ENCODE measurements at places on chromosomes 3 and 15.

DNA sequence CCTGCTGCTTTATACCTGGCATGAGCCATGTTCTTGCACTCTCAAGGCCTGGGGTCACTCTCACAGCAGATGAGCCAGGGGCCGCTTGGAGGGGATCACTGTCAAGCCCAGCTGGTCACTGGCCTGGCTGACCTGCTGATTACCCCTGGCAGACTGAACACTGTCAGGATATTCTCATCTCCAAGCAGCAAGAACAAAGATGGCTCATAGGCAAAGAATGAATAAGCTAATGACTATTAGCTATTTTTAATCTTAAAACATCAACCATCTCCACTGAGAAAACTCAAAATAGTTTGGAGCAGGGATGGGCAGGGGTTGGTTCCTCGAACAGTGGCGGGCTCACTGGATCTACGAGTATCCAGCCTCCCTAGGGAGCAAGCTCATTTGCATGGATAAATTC lies 64.4 kb upstream of the ACAN start:
- DNase-seq, result no peak

DNA sequence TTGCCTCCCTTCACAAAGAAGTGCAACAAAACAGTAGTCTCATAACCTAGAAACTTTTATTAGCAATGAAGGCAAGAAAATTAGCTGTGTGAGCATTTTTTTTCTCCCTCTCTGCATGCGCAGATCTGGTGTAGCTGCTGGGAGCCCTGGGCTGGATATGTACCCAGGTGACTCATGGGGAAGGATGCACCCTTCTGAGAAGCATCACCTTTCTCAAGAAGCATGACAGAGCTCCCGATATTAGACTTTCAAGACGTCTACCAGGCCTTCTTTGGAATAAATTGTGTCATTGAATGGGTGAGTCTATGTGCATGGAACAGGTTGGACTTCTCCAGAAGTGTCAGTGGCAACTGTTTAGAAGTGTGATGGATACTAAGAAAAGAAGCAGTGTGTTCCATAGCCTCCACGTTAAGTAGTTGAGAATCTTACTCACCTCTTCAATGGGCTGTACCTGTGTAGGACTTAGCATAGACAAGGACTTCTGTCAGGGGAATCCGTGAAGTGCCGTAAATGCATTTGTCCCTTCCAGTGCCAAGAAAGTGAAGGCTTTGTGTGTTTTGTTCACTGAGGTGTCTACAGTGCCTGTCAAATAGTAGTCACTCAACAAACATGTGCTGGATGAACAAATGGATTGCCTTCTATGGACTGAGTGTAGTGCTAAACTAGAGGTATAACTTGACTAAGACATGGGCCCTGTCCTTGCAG lies 47.7 kb upstream of the RASGRP1 start:
- DNase-seq, result no peak

DNA sequence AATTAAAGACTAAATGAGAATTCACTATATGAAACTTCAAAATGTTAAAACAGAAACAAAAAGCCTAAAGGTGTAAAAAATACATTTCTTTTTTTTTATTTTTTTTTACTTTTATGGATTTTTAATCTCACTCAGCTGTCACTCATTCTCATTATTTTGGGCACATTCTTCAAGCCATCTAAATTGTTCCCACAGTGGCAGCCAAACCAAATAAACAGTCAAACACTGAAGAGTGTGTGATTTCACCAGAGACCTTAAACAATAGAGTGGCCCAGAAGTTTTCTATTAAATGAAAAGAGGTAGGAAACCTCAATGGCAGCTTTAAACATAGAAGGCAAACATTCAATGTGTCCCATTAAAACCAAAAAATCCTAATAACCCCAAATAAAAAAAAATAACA lies 616.1 kb downstream of the OTOL1 start:
- no peak for DNase-seq

GRCh38 chr3:138407236-138407907 lies 27.0 kb upstream of the ESYT3 start:
- no peak for DNase-seq

- no peak for DNase-seq
These were observed 111.2 kb downstream of the ETFA start for GRCh38 chr15:76200083-76200465.

DNA sequence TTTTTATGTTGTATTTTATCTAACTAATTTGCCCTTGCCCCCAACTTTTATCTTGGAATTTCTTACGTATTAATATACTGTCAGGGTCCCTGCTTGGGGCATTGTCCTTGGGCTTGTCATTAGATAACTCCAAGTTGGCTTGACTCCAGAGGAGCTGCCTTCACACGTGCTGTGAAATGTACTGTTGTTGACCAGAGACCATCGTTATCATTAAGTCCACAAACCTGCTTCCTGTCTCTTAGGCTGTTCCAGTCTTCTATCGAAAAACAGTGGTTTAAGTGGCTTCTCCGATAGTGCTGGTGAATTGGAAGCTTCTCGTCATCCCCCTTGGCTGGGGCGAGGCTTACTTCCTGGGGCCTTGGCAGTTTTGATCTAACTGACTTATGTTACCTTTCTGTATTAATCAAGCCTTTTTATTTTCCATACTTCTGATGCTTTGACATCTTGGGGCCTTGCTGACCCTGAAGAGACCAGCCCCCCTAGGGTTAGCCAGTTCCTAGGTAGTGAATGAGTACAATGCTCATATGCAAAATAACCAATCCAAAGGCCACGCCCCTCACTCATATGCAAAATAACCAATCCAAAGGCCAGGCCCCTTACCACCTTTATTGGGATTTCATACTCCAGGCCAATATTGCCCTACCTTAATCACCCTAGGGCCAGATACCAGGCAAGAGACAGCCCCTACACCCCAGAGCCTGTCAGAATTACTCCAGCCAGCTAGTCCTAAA lies 164.5 kb downstream of the IGF1R start:
- DNase-seq, result no peak

DNA sequence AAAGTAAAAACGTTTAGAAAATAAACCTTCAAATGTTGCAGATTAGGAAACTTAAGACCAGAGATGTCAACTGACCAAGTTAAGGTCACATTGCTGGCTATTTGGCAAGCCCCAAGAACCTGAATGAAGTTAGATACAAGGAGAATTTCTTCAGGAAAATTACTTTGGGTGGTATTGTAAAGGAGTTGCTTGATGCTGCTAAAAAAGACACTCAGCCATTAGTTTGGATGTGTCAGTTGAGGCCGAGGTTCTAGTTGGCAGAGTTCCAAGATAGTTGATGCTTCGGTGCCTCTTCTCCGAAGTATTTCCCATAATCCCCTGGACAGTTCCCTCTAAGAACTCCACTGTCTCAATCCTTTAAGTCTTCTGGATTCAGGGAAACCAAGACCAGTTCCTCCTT lies 24.3 kb downstream of the SIAH2 start:
- DNase-seq, result no peak

GRCh38 chr15:78321041-78321570 lies 19.0 kb upstream of the CRABP1 start:
- no peak for DNase-seq

DNA sequence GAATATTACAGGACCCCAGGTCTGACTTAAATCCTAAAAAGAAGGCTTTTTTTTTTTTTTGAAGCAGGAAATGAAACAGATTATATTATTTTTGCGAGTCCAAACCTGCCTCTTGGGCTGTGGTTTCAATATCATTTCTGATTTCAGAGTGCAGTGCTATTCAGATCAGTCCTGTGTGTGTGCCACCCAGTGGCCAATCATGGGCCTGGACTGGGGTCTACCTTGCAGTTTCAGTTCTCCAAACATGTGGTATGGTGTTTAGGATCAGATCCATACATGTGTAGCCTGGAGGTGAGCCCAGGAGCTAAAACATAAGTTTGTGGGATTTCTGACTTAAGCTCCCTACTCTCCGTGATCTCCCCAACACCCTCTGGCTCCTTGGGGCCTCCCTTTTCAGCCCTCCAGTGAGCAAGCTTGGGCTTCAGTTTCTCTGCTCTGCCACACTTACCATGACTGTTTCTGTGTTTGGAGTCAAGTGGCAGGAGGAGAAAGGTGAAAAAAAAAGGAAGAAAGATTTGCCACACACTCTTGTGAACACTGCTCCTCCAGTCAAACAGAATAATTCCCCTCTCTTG lies 12.1 kb upstream of the THSD4 start:
- no peak for DNase-seq

GRCh38 chr3:49300595-49300994 lies 23.6 kb upstream of the C3orf62 start:
- DNase-seq, result no peak

DNA sequence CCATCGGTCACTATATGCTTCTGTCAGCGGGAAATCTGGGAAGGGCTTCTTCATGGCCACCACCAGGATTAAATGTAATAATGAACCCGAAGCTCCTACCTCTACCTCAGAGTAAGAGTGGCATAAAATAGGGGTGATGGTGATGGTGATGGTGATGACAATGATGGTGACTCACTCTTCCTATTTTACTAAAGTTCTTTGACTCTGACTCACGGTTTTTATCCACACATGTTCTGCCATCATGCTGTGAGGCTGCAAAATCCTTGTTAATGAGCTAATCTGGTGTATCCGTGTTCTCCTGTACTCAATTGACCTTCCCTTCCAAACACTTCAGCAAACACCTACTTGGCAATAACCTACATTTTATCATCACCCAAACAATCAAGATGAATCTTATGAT lies 18.3 kb upstream of the FOXP1 start:
- DNase-seq, result no peak

GRCh38 chr3:85571835-85572234 lies 613.0 kb downstream of the CADM2 start:
- no peak for DNase-seq

DNA sequence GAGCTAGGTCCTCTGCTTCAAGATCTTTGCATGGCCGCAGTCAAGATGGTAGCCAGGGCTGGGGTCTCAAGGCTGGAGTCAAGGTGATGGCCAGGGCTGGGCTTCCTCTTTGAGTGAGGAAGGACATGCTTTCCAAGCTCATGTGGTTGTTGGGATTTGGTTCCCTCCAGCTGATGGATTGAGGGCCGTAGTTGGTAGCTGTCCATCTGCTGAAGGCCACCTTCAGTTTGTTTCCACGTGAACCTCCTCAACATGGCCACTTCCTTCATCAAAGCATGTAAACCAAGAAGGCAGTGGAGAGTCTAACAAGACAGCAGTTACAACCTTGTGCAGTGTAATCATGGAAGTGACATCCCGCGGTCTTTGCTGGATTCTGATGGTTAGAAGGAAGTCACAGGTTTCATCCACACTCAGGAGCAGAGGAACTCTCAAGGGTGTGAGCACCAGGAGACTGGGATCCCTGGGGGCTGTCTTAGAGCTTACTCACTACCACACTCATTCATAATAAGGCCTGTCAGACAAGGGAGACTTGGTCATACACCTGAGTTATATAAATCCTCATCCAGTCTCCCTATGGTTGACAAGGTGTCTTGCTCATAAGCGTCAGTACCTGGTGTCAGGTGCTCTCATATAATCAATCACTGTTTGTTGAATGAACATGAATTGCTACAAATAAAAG lies 42.1 kb downstream of the ABHD5 start:
- DNase-seq, result no peak

GRCh38 chr15:33601461-33601860 lies 290.7 kb downstream of the RYR3 start:
- no peak for DNase-seq

GRCh38 chr3:127844326-127844942 lies 22.1 kb upstream of the MGLL start:
- DNase-seq, result no peak

- DNase-seq, result no peak
These were observed 13.7 kb downstream of the FLNB start for GRCh38 chr3:58021962-58022361.

DNA sequence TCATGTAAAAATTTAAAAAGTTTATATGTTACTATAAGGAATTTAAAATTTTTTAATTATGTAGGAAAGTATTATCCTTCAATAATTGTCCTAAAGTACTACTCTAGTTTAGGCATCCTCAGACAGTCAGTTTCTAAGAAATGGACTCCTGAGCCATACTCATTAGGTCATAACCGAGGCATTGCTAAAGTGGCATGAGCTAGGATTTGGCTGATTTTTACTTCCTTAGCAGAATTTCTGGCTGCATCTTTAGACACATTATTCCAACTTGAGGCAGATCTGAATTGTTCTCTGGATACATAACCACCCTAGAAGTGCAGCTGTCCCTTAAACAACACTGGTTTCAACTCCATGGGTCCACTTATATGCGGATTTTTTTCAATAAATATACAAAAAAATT lies 38.3 kb downstream of the IFT57 start:
- no peak for DNase-seq

DNA sequence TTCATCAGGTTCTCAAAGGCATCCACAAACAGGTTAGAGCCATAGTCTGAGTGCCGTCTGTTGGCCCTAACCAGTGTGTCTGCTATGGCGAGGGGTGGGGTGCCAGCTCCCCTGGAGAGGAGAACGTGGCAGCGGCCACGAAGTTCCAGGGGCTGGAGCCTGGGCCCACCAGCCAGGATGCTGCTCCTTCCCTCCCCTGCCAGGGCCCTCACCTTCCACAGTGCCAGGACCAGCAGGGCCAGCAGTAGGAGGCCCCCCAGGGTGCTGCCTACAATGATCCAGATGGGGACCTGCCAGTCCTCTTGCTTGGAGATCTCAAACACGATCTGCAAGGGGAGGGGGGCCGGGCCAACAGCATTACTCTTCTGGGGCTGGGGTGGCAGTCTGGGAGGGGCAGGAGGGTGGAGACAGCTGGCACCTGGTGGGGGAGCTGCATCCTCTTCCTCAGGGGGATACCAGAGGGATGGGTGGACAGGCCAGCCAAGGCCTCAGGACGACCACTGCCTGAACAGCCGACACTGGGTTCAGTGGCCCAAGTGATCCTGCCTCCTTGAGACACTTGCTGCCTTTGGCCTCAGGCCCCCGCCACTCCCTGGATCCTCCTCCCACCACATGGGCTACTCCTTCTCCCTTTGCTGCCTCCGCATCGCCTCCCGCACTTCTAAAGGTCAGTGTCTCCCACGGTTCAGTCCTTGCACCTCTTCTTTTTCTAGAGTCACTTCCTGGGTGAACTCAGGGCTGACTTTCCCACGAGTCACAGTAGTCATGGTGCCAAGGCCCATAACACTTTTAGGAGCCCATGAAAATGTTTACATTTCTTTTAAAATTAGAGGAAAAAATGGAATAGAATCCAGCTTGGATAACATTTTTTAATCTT lies 26.3 kb downstream of the FEM1B start:
- no peak for DNase-seq

DNA sequence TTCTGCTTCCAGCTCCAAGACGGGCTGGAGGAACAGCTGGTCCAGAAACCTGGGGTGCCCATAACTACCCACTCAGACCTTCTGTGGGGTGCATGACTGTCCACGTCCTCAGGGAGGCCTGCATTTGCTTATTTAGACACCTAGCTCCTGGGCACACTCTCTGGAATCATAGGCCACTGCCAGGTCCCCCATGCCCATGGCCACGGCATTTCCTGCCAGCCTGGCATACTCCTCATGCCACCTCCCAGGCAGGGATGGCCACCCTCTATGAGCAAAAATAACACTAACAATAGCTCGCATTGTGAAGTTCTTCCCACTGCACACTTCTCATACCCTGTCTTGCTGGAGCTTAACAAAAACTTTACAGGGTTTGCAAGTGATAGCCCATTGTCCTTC lies 166.9 kb upstream of the TPM1 start:
- DNase-seq, result no peak

- DNase-seq, result no peak
These were observed 281.2 kb upstream of the THBS1 start for GRCh38 chr15:39299486-39300267.

GRCh38 chr15:63000706-63001105 lies 41.8 kb upstream of the TPM1 start:
- DNase-seq, result no peak
